ENCODE measurements at places on chromosomes 7 and 10. TPM values are rescaled to one million over a fixed set of nuclear protein-coding genes. Genes with fewer than 3 reads are reported as not detected.

C10orf105 gene
- 3.1 TPM for total RNA-seq

SYT15B gene
- total RNA-seq: 0.49 TPM

DPP6 gene
- total RNA-seq: 104 TPM

EBLN1 gene
- total RNA-seq: not detected

TMEM184A gene
- not detected for total RNA-seq

AUTS2 gene
- 76.5 TPM for total RNA-seq

SLC26A4 gene
- total RNA-seq: 24.3 TPM

ENO4 gene
- total RNA-seq: 1.6 TPM

MRC1 gene
- 2.6 TPM for total RNA-seq

FAM200A gene
- 6.3 TPM for total RNA-seq

ACSM6 gene
- total RNA-seq: not detected

MTPN gene
- total RNA-seq: 174 TPM

SKIDA1 gene
- 5.6 TPM for total RNA-seq

OLAH gene
- not detected for total RNA-seq

MYOZ1 gene
- total RNA-seq: 1.2 TPM

CNPY1 gene
- total RNA-seq: 0.53 TPM

CPEB3 gene
- 56.7 TPM for total RNA-seq

AS3MT gene
- 1.4 TPM for total RNA-seq

BRAT1 gene
- 21.7 TPM for total RNA-seq

LLCFC1 gene
- total RNA-seq: not detected

FBXL13 gene
- 4.1 TPM for total RNA-seq

EPDR1 gene
- total RNA-seq: 81.6 TPM

ZNF425 gene
- total RNA-seq: 5.3 TPM

OR13A1 gene
- 0.32 TPM for total RNA-seq

SPDYE1 gene
- total RNA-seq: not detected

SMARCD3 gene
- 166 TPM for total RNA-seq

SUV39H2 gene
- 19.5 TPM for total RNA-seq

STEAP1 gene
- 3.3 TPM for total RNA-seq

CYP2W1 gene
- total RNA-seq: not detected

MSS51 gene
- 7.3 TPM for total RNA-seq

HOXA10 gene
- not detected for total RNA-seq

GIMAP2 gene
- total RNA-seq: 3.9 TPM

MALRD1 gene
- total RNA-seq: 5.7 TPM

FAM171A1 gene
- 138 TPM for total RNA-seq

CUX1 gene
- 76.4 TPM for total RNA-seq

SLC26A5 gene
- 0.45 TPM for total RNA-seq

ALDH18A1 gene
- 29.4 TPM for total RNA-seq

CRTAC1 gene
- 40.5 TPM for total RNA-seq

DOCK4 gene
- total RNA-seq: 129 TPM

MAGI2 gene
- total RNA-seq: 237 TPM

LSM8 gene
- 17.2 TPM for total RNA-seq

TAS2R41 gene
- not detected for total RNA-seq

RAB19 gene
- not detected for total RNA-seq

ASZ1 gene
- not detected for total RNA-seq

PDIA4 gene
- 20.3 TPM for total RNA-seq

IL6 gene
- total RNA-seq: 12.1 TPM

LIPM gene
- total RNA-seq: not detected
